ENCODE measurements at places on chromosomes 1 and 21.

DNA sequence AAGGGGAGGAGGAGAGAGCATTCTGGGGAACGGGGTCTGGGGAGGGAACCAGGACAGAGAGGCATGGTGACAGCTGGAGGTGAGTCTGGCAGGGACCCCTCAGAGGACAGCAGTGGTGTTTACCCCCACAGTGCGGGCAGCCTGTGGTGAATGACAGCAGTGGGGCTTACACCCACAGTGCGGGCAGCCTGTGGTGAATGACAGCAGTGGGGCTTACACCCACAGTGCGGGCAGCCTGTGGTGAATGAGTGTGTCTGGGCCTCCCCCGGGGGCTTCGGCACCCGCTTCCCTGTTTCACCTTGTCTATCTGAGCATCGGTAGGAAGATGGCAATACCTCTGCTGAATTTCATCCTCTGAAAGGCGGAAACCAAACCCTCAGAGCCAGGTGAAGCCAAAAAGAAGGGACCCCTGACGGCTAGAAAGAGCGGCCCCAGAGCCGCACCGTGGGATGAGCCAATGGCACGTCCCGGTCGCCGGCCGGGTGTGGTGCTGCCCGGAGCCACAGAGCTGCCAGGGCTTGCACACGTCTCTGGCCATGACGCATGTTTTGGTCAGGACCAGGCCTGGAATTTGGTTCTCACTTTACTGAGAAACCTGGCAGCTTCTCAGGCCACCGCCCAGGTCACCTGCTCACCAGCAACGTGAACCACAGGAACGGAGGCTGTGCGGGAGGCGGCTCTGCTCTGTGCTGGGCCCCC lies 54.1 kb downstream of the SIK1 start:
- H3K27ac ChIP-seq, result no peak overlapping the region
- H3K4me1 ChIP-seq, result no peaks in the 10 kb centered on the region
- no peaks in the 10 kb centered on the region for H3K36me3 ChIP-seq
- no peak overlapping the region for H3K4me3 ChIP-seq
- no peak for DNase-seq

GRCh38 chr1:6384962-6385361 lies 8.6 kb downstream of the ACOT7 start:
- H3K27me3 ChIP-seq, result no peaks in the 10 kb centered on the region
- no peak for DNase-seq
- H3K36me3 ChIP-seq, result no peaks in the 10 kb centered on the region

DNA sequence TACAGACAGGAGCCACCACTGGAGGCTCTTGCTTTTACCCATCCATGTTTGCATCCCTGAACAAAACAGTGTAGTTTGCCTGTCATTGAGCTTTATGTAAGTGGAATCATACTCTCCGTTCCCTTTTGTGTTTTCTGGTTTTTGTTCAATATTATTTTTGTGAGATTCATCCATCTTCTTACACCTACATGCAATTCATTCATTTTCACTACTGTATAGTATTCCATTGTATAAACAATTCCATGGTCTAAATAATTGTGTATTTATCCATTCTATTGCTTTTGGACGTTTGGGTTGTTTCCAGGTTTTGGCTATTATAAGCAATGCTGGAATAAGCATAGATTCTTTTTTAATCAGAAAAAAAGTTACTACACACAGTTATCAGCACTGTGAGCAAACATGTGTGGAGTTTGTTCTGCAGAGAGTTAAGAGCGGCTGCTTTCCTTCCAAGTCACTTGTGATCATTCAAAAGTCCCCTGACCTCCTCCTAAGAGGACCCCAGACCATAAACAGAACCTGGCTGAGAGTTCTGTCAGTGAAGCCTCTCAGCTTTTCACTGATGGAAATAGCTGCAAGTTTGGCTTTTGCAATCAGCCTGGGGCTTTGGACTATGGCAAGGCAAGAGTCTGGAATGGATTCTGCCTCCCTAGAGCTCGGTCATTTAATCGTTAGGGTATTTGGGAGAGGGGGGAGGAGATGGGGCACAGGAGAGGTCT lies 5.1 kb upstream of the GPR157 start:
- DNase-seq, result no peak
- H3K27me3 ChIP-seq, result peaks cover 3% of the 10 kb centered on the region
- no peak overlapping the region for H3K27ac ChIP-seq
- H3K4me1 ChIP-seq, result peaks cover 6% of the 10 kb centered on the region
- H3K4me3 ChIP-seq, result no peak overlapping the region

DNA sequence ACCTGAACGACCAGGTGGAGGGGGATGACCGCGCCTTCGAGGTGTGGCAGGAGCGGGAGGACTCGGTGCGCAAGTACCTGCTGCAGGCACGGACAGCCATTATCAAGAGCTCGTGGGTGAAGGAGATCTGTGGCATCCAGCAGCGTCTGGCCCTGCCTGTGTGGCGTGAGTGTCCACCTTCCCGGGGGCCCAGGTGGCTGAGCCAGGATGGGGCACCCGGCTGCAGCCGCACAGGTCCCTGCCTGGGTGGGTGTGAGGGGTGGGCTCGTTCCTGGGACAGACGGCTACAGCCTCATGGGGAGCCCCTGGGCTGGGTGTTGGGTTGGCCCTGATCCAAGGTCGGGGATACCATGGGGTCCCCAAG lies 65.2 kb downstream of the TRIM11 start:
- no peak for DNase-seq
- H3K27ac ChIP-seq, result no peak overlapping the region
- H3K36me3 ChIP-seq, result peaks cover 22% of the 10 kb centered on the region
- no peaks in the 10 kb centered on the region for H3K4me1 ChIP-seq

DNA sequence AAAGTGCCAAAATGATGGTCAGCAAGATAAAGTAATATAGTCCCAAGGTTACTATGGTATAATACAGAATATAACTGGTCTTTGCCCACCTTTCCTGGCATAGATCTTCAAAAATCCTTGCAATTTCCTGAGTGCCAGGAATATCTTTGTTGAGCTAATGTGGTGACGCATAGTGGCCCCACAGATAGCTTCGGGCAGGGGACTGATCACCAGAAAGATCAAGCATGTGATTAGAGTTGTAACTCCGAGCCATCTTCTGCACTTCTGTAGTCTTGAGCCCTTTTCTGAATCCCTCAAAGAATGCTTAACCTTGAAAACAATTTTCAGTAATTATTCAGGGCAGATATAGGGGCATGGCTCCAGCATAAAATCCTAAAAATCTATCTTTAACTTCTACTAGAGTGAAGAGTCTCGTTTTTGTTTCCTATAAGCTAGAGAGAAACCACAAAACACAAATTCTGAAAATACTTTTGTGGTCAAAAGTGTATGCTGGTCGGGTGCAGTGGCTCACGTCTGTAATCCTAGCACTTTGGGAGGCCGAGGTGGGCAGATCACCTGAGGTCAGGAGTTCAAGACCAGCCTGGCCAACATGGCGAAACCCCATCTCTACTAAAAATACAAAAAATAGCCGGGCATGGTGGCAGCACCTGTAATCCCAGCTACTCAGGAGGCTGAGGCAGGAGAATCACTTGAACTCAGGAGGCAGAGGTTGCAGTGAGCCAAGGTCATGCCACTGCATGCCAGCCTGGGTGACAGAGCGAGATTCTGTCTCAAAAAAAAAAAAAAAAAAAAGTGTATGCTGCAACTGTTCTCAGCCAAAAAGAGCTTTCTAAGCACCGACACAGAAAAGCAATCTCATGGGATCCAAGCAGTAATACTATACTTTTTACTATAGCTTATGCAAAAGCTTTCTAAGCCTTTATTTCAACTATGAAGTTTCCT lies 62.8 kb downstream of the NVL start:
- H3K27me3 ChIP-seq, result no peaks in the 10 kb centered on the region
- H3K36me3 ChIP-seq, result peaks cover 22% of the 10 kb centered on the region
- no peaks in the 10 kb centered on the region for H3K4me1 ChIP-seq
- no peak for DNase-seq
- no peak overlapping the region for H3K27ac ChIP-seq

DNA sequence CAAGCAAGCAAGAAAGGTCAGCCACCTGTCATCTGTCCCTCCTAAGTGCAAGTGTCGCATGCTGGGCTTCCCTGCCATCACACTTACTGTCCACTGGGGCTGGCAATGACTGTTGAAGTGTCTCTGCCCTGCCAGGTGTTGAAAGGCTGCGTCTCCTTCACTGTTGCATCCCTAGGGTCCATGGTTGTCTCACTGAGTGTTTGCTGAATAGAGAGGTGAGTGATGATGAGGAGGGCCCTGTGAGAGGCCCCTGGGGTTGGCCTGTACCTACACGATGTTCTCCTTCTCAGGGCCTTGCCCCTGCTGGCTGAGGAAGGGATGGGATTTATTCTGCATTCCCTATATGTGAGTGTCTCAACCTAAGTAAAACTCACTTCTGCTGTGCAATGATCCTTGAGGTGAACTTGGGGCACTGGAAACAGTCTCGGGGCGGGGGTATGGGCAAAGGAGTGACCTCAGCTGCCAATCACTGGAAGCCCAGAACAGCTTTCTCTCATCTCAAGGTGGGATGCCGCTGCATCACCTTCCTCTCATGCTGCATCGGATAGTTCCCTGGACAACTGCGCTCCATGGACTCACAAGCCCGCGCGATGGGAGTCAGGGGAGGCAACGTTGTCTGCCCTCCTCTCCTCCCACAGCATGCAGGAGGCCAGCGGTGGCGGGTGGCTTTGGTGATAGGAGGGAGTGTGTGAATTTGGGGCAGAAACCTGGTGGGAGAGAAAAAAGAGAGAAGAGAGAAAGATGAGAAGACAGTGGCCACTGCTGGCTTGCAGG lies 35.8 kb upstream of the SOX13 start:
- H3K36me3 ChIP-seq, result no peaks in the 10 kb centered on the region
- H3K4me3 ChIP-seq, result no peak overlapping the region
- no peak overlapping the region for H3K27ac ChIP-seq
- no peak for DNase-seq
- no peaks in the 10 kb centered on the region for H3K27me3 ChIP-seq
- H3K4me1 ChIP-seq, result no peaks in the 10 kb centered on the region

DNA sequence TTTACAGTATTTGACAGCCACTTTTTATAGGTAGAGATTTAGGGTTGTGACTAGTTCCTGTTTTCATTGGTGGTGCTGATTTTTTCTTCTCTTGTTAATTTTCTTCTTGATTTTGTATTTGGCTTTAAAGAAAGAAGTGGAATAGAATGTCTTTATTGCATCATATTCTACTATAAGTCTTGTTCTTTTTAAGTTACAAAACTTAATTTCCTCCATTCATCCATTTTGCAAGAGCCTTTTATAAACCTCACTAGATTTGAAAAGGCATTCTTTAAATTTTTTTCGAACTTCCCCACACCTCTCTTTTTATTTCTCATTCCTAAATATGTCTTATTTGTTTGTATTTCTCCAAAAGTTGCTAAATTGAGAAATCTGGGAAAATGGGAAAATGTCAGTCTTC lies 1368.6 kb upstream of the ADGRL4 start:
- no peak for DNase-seq
- no peaks in the 10 kb centered on the region for H3K4me1 ChIP-seq
- H3K27ac ChIP-seq, result no peak overlapping the region
- no peak overlapping the region for H3K4me3 ChIP-seq
- H3K36me3 ChIP-seq, result no peaks in the 10 kb centered on the region

GRCh38 chr1:111234866-111235265 lies 7.4 kb downstream of the CHI3L2 start:
- no peak for DNase-seq
- no peaks in the 10 kb centered on the region for H3K27me3 ChIP-seq
- H3K4me1 ChIP-seq, result peaks cover 18% of the 10 kb centered on the region

DNA sequence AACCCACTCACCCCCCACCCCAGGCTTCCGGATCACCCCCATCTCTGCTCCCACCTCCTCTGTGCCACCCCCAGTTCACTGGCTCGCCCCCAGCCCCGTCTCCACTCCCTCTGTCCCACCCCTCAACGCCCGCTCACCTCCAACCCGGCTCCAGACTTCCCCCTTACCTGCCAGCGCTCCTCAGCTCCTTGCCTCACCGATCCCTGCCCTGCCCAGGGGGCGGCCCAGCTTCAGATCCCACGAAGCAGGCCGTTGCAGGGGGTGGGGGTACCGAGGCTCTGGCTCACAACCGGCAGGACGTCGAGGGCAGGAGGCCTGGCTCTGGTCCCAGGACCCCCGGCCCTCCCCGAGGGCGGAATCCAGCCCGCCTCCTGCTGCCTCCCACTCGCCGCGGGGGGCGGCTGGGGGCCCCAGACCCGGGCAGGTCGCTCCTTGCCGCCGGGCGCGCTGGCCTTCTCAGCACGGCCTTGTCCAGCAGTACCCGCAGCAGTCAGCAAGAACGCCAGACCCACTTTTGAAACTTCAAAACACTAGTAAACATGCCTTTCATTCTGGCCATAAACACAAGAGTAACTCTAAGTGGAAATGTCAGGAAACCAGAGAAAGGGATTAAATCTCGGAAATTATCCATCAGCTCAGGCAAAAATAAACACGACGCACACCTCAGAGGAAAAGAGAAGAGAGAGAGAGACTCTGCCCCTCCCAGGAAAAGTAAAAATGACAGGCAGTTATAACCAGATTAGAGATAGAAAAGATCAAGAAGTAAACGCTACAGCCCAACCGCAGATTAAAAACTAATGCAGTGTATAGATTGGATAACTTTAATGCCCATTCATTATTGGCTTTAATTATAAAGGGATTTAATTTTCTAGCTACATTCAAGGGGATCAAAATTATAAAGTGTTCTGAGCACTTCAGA lies 1.0 kb upstream of the FAM89A start:
- peak overlapping the region; percentile 77 for H3K4me3 ChIP-seq
- H3K27ac ChIP-seq, result peak overlapping the region; percentile 19
- H3K4me1 ChIP-seq, result peaks cover 19% of the 10 kb centered on the region
- no peaks in the 10 kb centered on the region for H3K27me3 ChIP-seq
- no peak for DNase-seq
- no peaks in the 10 kb centered on the region for H3K36me3 ChIP-seq

DNA sequence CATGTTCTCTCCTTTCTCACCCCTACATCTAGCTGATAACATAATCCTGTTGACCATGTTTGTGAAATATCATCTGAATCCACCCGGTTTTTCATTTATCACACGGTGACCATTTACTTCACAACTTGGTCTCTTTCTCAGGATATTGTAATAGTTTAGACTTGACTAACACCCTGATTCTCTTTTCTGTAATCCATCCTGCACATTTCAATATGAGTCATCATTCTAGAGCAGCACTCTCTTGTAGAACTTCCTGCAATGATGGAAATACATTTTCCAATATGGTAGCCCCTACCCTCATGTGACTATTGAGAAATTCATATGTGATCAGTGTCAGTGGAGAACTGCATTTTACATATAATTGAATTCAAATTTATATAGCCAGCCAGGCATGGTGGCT lies 2.3 kb upstream of the JAM2 start:
- H3K4me1 ChIP-seq, result peaks cover 18% of the 10 kb centered on the region
- no peak for DNase-seq
- no peaks in the 10 kb centered on the region for H3K36me3 ChIP-seq
- H3K27me3 ChIP-seq, result no peaks in the 10 kb centered on the region

DNA sequence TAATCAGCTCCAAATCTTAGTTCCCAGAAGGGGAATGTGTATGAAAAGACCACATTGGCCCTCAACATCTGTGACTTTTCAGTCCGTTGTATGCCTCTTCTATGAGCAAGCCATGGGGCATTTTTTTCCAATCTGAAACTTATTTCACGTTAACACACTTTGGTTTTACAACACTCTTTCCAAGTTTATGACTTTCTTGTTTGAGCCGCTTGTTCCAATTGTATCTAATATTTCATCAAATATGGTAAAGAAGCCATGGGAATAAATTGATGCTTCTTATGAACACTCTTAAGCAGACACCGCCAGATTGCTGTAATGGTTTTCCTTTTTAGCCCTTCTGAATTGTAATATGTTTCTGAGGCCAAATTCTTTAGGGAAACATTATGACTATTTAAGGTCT lies 359.9 kb downstream of the HLX start:
- no peaks in the 10 kb centered on the region for H3K4me1 ChIP-seq
- H3K36me3 ChIP-seq, result no peaks in the 10 kb centered on the region
- no peak overlapping the region for H3K27ac ChIP-seq
- H3K4me3 ChIP-seq, result no peak overlapping the region
- H3K27me3 ChIP-seq, result no peaks in the 10 kb centered on the region

- H3K4me1 ChIP-seq, result no peaks in the 10 kb centered on the region
- no peak for DNase-seq
- H3K36me3 ChIP-seq, result no peaks in the 10 kb centered on the region
- H3K27me3 ChIP-seq, result no peaks in the 10 kb centered on the region
Measured at GRCh38 chr21:29218749-29219148, 80.0 kb upstream of the BACH1 start.

All from T-cell (primary cell).